ENCODE measurements at places on chromosomes 13 and 19.

- no peak for DNase-seq
These were observed 2636.9 kb upstream of the PCDH20 start for GRCh38 chr13:64052521-64052920.

- DNase-seq = no peak
These were observed 25.1 kb upstream of the KCTD15 start for GRCh38 chr19:33771384-33772101.

DNA sequence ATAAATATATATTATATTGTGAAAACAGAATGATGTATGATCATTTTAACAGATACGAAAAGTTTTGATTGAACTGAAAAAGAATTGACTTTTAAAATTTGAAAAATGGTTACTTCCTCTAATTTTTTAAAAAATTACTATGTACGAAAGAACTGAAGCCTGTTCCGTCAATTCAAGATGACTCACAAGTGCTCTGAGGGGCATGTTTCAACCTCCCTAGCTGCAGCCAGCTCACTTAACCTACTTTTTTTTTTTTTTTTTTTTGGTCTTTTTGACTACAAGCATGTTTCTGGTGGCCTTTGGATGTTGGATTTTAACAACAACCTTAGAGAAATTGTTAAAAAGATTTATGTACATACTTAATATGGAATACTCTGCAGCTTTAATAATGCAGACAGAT is 1139.3 kb downstream of the DIAPH3 start:
- no peak for DNase-seq

GRCh38 chr13:109118521-109118920 is 489.1 kb downstream of the MYO16 start:
- no peak for DNase-seq

- DNase-seq = no peak
These were observed 46.5 kb downstream of the RCBTB2 start for GRCh38 chr13:48486362-48486761.

DNA sequence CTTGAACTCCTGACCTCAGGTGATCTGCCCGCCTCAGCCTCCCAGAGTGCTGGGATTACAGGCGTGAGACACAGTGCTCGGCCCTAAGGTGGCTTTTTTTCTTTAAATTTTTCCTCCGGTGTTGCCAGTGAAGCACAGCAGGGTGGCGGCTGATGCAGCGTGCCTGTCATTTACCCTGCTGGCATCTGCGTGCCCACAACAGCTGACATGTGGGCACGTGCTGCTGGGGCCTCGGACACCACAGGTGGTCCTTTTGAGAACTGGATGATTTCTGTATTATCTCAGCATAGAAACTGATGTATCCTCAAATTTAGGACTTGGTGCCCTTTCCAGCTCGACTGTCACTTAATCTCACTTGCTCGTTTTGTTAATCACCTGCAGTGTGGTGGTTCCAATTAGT is 31.2 kb upstream of the TEX29 start:
- no peak for DNase-seq

DNA sequence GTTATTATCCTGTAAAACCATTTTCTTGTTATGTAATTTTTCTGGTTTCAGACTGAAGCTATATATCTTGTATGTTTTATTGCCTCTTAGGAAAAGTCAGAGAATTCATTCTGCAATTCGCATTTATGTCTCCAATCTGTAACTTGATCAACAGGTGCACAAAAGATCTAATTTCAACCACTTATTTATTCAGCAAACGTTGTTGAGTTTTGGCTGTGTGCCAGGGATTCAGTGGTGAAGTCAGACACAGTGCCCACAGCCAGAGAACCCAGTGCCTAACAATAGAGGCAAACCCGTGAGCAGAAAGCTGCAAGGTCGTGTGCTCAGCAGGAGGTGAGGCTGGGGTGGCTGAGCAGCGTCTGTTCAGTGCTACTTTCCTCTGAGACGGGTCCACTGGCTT is 119.5 kb upstream of the MCF2L start:
- no peak for DNase-seq

DNA sequence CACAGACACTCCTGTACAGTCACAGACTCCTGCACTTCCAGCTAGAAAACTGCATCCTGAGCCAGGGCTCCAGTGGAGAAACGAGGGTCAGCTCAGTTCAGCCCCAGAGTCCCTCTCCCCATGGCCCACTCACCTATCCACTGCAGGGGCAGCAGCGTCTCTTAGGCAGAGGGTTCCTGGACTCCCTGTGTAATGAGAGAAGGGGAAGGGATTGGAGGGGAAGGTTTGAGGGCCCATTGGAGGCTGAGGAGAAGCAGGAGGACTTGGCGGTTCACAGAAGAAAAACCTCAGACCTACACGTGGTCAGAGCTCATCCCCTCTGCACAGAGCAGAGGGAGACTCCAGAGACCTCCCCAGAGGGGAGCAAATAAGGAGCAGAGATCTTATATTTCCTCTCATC is 9.2 kb upstream of the CEACAM18 start:
- DNase-seq = no peak

GRCh38 chr13:28984825-28985224 is 164.7 kb downstream of the MTUS2 start:
- DNase-seq = no peak

- DNase-seq = peak; percentile 7
These were observed 776 bp downstream of the DNAJC3 start for GRCh38 chr13:95677564-95678266.

- DNase-seq = peak; percentile 66
These were observed 50.3 kb upstream of the SIN3B start for GRCh38 chr19:16778796-16779411.

DNA sequence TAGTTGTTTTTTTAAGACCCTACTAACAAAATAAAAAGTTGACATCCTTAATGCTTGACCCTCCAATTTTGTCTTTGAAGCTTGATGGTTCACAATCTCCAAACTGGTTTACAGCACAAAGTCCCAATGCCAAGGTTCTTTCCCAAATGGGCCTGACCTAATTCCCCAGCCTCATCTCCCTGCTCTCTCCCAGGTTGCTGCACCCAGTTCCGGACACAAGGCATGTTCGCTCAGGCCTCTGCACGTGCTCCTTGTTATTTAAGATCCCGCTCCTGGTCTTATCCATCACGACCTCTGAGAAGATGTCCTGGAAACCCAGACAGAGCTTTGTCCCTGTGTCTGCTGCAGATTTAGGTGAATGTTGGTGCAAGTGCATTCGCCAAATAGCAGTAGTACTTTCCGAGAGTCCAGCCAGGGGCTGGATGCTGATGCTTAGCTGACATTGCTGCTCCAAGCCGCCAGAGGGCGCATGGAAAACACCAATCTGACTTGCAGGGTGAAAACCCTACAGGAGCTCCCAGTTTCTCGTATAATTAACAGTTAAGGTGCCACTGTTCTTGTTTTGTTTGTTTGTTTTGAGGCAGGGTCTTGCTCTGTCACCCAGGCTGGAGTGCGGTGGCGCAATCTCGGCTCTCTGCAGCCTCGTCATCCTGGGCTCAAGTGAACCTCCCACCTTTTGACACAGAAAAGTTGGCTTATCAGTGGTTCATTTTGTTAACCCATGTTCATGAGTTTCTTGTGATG is 18.5 kb downstream of the LYPD3 start:
- peak; percentile 50 for DNase-seq

GRCh38 chr13:75647126-75647784 is 11.1 kb downstream of the LMO7 start:
- DNase-seq = peak; percentile 20

- no peak for DNase-seq
These were observed 41.2 kb upstream of the KLF2 start for GRCh38 chr19:16283210-16284061.

DNA sequence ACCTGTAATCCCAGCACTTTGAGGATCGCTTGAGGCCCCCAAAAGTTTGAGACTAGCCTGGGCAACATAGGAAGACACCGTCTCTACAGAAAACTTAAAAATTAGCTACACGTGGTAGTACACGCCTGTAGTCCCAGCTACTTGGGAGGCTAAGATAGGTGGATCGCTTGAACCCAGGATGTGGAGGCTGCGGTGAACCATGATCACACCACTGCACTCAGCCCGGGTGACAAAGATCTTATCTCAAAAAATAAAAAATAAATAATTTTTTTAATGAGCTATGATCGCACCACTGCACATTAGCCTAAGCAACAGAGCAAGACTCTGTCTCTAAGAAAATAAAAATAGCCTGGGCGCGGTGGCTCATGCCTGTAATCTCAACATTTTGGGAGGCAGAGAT is 6.6 kb downstream of the RCBTB2 start:
- DNase-seq = no peak

GRCh38 chr19:7734220-7735203 is 2.6 kb upstream of the CLEC4G start:
- DNase-seq = no peak

DNA sequence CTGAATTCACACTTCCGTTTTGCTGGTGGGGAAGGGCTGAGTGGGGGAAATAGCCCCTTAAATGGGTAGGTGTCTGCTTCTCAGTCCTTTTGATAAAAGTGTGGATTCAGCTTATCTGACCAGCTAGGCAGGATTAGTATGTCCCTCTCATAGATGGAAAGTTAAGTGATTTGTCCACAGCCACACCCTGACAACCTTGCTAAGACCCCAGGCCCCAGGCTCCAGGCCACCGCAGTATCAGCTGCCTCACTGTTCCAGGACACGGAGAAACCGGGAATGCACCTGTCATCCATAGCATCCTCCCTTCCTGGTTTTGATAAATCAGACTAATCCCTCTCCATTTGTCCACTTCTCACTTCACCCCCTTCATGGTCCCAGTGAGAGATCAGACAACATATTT is 197.7 kb downstream of the USP12 start:
- DNase-seq = no peak

DNA sequence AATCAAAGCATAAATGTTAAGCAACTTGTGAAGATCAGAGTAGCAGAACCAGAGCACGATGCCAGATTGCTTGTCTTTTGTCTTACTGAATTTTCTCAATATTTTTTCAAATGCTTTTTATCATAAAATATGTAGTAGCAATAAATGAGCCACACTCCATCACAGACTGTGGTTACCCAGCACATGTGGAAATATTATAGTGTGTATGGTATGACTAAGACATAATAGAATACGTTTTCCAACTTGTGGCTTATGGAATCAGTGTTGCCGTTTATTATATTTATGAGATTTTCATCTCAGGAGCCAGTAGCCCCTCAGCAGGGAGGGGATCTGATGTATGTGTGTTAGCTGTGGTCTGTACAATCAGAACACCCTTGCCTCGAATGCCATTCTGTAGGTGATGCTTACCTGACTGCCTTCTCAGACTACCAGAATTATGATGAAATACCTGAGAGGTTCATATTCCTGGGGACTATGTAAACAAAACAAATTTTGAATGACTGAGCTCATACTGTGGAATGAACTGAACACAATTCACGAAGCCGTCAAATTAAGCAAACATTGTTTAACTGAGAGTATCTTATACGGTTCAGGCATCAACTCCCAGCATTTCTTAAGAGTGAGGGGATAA is 1.9 kb downstream of the SCEL start:
- DNase-seq = no peak

Data from RCC 7860 (cell line).